ENCODE measurements at places on chromosomes 4 and X. TPM values are rescaled to one million over a fixed set of nuclear protein-coding genes. Genes with fewer than 3 reads are reported as not detected.

GRCh38 chr4:147550626-147551246 is 66.5 kb upstream of the TMEM184C start:
- H3K4me3 ChIP-seq: peak overlapping the region; percentile 30
- peak; percentile 88 for DNase-seq
- no peaks in the 10 kb centered on the region for H3K36me3 ChIP-seq
- H3K4me1 ChIP-seq: peaks cover 14% of the 10 kb centered on the region
- H3K27me3 ChIP-seq: no peaks in the 10 kb centered on the region

GRCh38 chr4:13166214-13166613 is 317.9 kb downstream of the RAB28 start:
- H3K4me3 ChIP-seq: no peak overlapping the region
- H3K4me1 ChIP-seq: no peaks in the 10 kb centered on the region
- H3K27me3 ChIP-seq: no peaks in the 10 kb centered on the region

GRCh38 chrX:27924261-27924660 is 57.0 kb downstream of the DCAF8L1 start:
- peak; percentile 7 for DNase-seq
- no peak overlapping the region for H3K27ac ChIP-seq
- no peaks in the 10 kb centered on the region for H3K27me3 ChIP-seq
- H3K4me3 ChIP-seq: no peak overlapping the region

DNA sequence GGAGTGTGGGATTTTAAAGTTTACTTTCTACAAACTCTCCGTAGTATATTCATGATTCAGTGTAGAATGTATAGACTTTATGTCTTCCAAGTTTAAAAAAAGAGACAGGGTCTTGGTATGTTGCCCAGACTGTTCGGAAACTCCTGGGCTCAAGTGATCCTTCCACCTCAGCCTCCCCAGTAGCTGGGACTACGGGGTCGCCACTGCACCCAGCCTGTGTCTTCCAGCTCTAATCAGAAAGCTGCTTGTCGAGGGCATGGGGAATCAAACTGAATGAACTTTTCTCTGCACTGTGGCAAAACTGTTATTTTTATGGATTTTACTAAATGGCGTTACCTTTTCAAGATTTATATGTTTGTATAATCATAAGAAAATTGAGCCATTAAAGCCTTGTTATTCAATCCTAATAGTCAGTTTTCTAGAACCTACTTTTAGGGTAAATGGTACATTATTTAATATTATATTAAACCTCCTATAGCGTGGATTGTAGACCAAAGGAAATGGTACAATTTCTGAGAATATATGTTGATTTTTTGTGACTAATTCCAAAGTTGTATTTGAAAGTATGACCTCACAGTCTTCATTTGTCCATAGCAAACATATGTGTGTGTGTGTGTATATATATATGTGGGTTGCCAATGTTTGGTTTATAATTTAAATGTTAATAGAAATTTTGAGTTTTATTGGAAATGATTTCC is 1.1 kb downstream of the BLOC1S4 start:
- no peaks in the 10 kb centered on the region for H3K4me1 ChIP-seq
- DNase-seq: no peak
- no peaks in the 10 kb centered on the region for H3K36me3 ChIP-seq
- H3K27ac ChIP-seq: peak overlapping the region; percentile 81
- H3K4me3 ChIP-seq: peak overlapping the region; percentile 88

DNA sequence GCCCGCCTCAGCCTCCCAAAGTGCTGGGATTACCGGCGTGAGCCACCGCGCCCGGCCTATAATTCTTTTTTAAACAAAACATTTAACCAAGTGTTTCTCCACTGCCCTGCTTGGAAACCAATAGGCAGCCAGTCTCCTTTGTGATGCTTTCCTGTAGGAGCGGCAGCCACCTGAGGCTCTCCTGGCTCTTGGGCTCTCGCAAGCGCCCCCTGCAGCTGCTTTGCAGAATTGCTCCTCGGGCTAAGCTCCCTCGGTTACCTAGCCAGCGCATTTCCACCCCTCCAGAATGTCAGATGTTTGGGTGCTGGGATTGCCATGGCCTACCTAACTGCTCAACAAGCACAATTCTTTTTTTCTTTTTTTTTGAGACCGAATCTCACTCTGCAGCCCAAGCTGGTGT is 7.7 kb downstream of the S100P start:
- H3K27me3 ChIP-seq: no peaks in the 10 kb centered on the region
- no peaks in the 10 kb centered on the region for H3K4me1 ChIP-seq
- no peak for DNase-seq
- H3K36me3 ChIP-seq: no peaks in the 10 kb centered on the region

- H3K27ac ChIP-seq: no peak overlapping the region
- peak; percentile 19 for DNase-seq
- H3K27me3 ChIP-seq: no peaks in the 10 kb centered on the region
- H3K4me3 ChIP-seq: no peak overlapping the region
- no peaks in the 10 kb centered on the region for H3K36me3 ChIP-seq
Measured at GRCh38 chrX:71998836-71999509, 88.3 kb downstream of the NHSL2 start.

- no peak overlapping the region for H3K27ac ChIP-seq
- no peaks in the 10 kb centered on the region for H3K27me3 ChIP-seq
- H3K36me3 ChIP-seq: no peaks in the 10 kb centered on the region
- no peak overlapping the region for H3K4me3 ChIP-seq
- DNase-seq: no peak
Measured at GRCh38 chr4:53644607-53645006, 53.3 kb upstream of the LNX1 start.

- H3K27ac ChIP-seq: no peak overlapping the region
- no peaks in the 10 kb centered on the region for H3K27me3 ChIP-seq
- no peak overlapping the region for H3K4me3 ChIP-seq
- no peaks in the 10 kb centered on the region for H3K4me1 ChIP-seq
Measured at GRCh38 chrX:39941332-39941920, 156.3 kb downstream of the BCOR start.

DNA sequence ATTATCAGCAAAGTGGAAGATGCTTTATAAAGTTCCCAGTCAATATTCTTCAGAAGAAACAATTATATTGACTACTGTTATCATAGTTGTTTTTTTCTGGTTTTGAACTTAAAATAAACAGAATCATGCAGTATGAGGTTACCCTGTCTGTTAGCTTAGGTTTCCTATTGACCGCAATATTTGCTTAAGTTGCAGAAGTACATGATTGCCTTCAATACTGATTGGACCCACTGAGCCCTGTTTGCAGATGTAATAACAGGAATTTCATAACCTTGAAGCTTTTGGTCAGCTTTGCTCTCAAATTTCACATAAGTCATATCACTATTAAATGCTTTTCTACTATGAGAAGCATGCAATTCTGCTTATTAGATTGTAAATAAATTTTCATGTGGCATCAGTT is 229.1 kb upstream of the FSTL5 start:
- no peaks in the 10 kb centered on the region for H3K4me1 ChIP-seq
- no peaks in the 10 kb centered on the region for H3K36me3 ChIP-seq
- no peaks in the 10 kb centered on the region for H3K27me3 ChIP-seq
- H3K27ac ChIP-seq: no peak overlapping the region
- H3K4me3 ChIP-seq: no peak overlapping the region
- no peak for DNase-seq

GRCh38 chr4:85883180-85883579 is 408.2 kb downstream of the ARHGAP24 start:
- H3K4me3 ChIP-seq: no peak overlapping the region
- H3K27ac ChIP-seq: no peak overlapping the region
- DNase-seq: no peak
- no peaks in the 10 kb centered on the region for H3K36me3 ChIP-seq

- no peak overlapping the region for H3K27ac ChIP-seq
- no peak overlapping the region for H3K4me3 ChIP-seq
- H3K36me3 ChIP-seq: no peaks in the 10 kb centered on the region
- no peaks in the 10 kb centered on the region for H3K4me1 ChIP-seq
Measured at GRCh38 chrX:6718766-6719165, 183.8 kb upstream of the VCX3A start.

DNA sequence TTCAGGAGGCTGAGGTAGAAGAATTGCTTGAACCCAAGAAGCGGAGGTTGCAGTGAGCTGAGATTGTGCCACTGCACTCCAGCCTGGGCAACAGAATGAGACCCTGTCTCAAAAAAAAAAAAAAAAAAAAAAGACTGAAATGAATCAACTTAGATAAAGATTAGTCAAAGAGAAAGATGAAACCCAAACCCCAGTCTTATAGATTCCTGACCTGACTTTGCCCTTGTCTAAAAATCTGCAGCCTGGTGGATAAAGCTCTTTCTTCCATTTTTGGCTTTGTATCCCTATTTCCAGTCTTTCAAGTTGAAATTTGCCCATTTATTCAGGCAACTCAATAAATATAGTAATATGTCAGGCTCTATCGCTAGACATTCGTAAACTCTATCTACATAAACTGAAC is 39.3 kb upstream of the SPINK2 start:
- H3K4me3 ChIP-seq: no peak overlapping the region
- peaks cover 9% of the 10 kb centered on the region for H3K27me3 ChIP-seq
- H3K27ac ChIP-seq: no peak overlapping the region
- no peak for DNase-seq

- H3K4me3 ChIP-seq: no peak overlapping the region
- peak overlapping the region; percentile 22 for H3K27ac ChIP-seq
- H3K36me3 ChIP-seq: peaks cover 2% of the 10 kb centered on the region
- H3K27me3 ChIP-seq: no peaks in the 10 kb centered on the region
- no peak for DNase-seq
- peaks cover 2% of the 10 kb centered on the region for H3K4me1 ChIP-seq
Measured at GRCh38 chr4:51853027-51853682, 10.2 kb downstream of the DCUN1D4 start.

- no peak overlapping the region for H3K4me3 ChIP-seq
- no peaks in the 10 kb centered on the region for H3K36me3 ChIP-seq
- H3K4me1 ChIP-seq: peaks cover 9% of the 10 kb centered on the region
- H3K27ac ChIP-seq: no peak overlapping the region
- no peak for DNase-seq
- H3K27me3 ChIP-seq: no peaks in the 10 kb centered on the region
Measured at GRCh38 chr4:54090404-54090803, 9.6 kb upstream of the GSX2 start.

GRCh38 chr4:180598281-180598680 is 1644.9 kb upstream of the TENM3 start:
- peak; percentile 69 for DNase-seq
- H3K4me1 ChIP-seq: no peaks in the 10 kb centered on the region
- no peaks in the 10 kb centered on the region for H3K36me3 ChIP-seq
- no peaks in the 10 kb centered on the region for H3K27me3 ChIP-seq

DNA sequence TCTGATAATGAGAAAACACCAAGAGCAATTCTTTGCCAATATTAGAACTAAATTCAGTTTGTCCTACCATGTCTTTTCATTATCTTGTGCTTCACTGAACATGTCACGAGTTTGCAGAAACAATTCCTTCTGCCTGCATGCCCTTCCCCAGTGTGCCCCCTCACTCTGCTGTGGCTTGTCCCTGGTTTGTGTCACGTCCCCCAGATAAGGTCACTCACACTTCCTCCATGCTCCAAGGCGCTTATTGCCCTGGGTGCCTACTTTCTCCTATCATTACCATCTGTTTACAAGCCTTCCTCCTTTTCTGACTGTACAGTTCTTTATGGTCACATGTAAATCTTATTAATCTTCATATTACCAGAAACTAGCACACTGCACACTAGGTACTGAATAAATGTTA is 394.1 kb downstream of the KCNIP4 start:
- no peak overlapping the region for H3K27ac ChIP-seq
- DNase-seq: no peak
- no peaks in the 10 kb centered on the region for H3K4me1 ChIP-seq
- no peak overlapping the region for H3K4me3 ChIP-seq
- H3K36me3 ChIP-seq: no peaks in the 10 kb centered on the region

DNA sequence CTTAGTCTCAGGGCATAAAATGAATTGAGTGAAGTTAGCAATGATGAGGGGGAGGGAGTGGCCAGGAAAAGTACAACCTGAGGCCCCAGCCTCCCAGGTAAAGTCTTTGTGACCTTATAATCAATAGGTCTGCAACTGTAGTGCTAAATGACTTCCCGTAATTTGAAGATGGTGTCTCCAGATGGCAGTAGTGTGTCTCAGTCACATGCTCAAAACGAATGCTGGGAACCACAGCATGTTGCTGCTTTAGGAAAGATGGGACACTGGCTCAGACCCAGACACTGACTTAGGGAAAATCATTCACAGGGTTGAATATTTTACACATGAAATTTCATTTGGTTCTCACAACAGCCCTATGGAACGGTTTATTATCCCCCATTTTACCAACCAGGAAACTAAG is 10.3 kb downstream of the SRPX2 start:
- H3K4me1 ChIP-seq: peaks cover 11% of the 10 kb centered on the region
- no peak overlapping the region for H3K4me3 ChIP-seq
- no peak overlapping the region for H3K27ac ChIP-seq
- H3K27me3 ChIP-seq: no peaks in the 10 kb centered on the region

DNA sequence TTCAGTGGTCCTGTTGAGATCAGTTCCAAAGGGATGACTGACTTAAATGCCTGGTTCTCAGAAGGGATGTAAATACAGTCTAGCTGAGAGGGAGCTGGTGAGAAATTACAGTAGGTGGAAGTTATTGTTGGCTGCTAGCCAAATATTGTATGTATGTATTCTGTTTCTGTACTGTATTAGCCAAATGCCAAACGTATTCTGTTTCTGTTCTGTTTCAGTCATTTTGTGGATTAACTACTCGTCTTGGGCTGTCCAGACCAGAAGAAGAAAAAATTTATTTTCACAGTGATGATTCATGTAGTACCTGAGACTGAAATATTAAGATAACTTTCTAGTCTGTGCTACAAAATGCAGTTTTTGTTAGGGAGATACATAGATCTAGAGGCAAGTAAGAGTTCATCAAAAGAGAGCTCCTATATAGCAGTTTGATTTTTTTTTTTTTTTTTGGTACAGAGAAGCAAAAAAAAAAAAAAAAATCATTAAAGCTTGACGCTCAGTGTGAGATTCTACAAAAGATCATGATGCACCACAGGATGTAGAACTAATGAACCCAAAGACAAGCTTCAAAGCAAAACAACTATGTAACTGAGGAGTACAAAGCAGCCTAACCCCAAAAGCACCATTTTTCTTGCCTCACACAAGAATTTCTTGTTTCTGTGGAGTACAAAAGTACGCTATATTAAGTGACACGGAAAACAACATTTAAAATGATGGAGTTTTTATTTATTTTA is 54.8 kb downstream of the CASP6 start:
- no peaks in the 10 kb centered on the region for H3K36me3 ChIP-seq
- DNase-seq: no peak
- H3K4me1 ChIP-seq: no peaks in the 10 kb centered on the region
- no peaks in the 10 kb centered on the region for H3K27me3 ChIP-seq
- no peak overlapping the region for H3K27ac ChIP-seq

DNA sequence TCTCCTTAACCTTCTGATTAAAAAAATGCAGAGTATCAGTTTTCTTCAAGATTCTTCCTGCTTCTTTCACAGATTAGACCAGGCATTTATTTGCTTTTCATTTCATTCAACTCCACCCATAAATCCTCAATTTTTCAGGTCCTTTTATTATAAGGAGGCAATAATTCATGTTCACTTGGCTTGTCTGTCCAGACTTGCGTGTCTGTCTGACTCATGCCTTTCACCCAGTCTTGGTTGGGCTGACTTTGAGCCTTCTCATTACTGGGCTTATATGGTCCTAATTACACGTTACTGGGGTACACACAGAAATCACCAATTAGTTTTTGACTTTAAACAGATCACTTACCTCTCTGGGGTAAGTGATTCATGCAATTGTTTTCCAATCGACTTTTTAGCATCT is 48.8 kb upstream of the GALNT7 start:
- no peak overlapping the region for H3K27ac ChIP-seq
- H3K36me3 ChIP-seq: no peaks in the 10 kb centered on the region
- H3K27me3 ChIP-seq: no peaks in the 10 kb centered on the region
- DNase-seq: peak; percentile 3
- no peak overlapping the region for H3K4me3 ChIP-seq

KLB gene
- not detected for total RNA-seq

BMPR1B gene
- total RNA-seq: 0.17 TPM

GPRASP2 gene
- 24.6 TPM for total RNA-seq

C1QTNF7 gene
- 1.5 TPM for total RNA-seq

KIAA1210 gene
- not detected for total RNA-seq

NAP1L2 gene
- total RNA-seq: 3.6 TPM

TMEM131L gene
- total RNA-seq: 15.0 TPM

STBD1 gene
- 10.8 TPM for total RNA-seq

HSD17B13 gene
- under 0.01 TPM for total RNA-seq

GBA3 gene
- total RNA-seq: under 0.01 TPM

BMP2K gene
- total RNA-seq: 54.8 TPM
